ENCODE measurements at places on chromosomes 7 and 10.

DNA sequence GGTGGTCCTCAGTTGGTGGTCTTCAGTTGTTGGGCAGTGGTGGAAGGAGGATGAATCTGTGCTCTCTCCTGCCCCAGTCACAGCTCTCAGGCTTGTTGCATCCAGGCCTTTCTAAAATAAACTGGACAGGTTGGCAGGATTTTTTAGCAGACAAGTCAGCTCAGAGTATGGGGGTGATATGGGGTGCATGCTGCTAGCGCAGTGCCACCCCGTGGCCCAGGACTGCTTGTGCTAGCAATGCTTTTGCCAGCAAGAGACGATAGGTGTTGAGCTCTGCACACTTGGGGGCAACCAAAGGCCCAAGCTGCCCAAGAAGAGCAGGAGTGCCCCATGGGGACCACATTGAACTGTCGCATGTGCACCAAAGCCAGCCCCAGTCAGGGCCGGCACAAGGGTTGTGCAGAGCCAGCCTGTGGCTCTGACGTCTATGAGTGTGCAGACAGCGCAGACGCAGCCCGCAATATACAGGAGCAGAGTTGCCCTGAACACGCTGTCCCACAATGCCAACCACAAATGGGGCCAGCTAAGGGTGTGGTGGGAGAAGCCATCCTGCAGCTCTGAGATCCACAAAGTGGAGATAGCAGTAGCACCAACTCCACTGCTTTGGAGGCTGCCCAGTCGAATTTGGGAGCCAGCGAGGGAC is 49.8 kb upstream of the PDSS1 start:
- no peak overlapping the region for H3K4me3 ChIP-seq
- H3K36me3 ChIP-seq: no peaks in the 10 kb centered on the region
- no peak for DNase-seq
- no peaks in the 10 kb centered on the region for H3K27me3 ChIP-seq
- H3K27ac ChIP-seq: no peak overlapping the region

GRCh38 chr7:40151504-40151903 is 16.7 kb downstream of the SUGCT start:
- H3K4me3 ChIP-seq: no peak overlapping the region
- no peak overlapping the region for H3K27ac ChIP-seq
- H3K36me3 ChIP-seq: no peaks in the 10 kb centered on the region
- no peaks in the 10 kb centered on the region for H3K27me3 ChIP-seq

DNA sequence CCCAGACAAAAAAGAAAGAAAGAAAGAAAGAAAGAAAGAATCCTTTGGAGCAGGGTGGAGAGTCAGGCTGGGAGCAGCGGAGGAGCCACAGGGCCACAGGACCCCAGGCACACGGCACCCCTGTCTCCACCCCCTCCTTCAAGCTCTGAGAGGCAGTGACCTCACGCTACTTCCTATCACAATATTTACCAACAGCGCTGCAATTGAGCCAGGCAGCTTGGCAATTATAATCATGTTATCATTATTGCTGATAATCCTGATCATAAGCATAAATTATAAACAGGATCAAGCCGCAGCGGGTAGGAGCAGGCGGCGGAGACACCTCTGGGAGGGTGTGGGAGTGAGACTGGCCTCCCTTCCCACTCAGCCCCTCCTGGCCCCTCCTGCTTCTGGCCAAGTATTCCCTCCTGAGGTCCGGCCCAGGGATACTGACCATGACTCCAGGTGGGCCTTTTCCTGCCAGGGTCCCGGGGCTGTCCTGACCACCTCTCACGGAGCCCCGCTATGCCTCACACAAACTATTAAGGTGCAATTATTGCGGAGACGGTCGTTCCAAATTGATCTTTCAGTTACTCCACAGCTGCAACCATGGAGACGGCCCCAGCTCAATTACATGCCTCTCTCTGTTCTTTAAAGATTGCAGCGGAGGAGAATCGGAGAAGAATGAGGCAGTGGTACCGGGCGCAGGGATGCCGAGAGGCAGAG is 10.0 kb upstream of the GTF2IRD1 start:
- H3K27ac ChIP-seq: no peak overlapping the region
- no peak for DNase-seq
- no peak overlapping the region for H3K4me3 ChIP-seq
- H3K36me3 ChIP-seq: no peaks in the 10 kb centered on the region

GRCh38 chr7:151060113-151060415 is 675 bp downstream of the SLC4A2 start:
- H3K4me1 ChIP-seq: peaks cover 70% of the 10 kb centered on the region
- H3K4me3 ChIP-seq: peak overlapping the region; percentile 72
- H3K27ac ChIP-seq: peak overlapping the region; percentile 95
- no peak for DNase-seq
- peaks cover 12% of the 10 kb centered on the region for H3K36me3 ChIP-seq

- no peak for DNase-seq
- H3K36me3 ChIP-seq: no peaks in the 10 kb centered on the region
- H3K4me1 ChIP-seq: peaks cover 21% of the 10 kb centered on the region
- H3K27me3 ChIP-seq: no peaks in the 10 kb centered on the region
These were observed 6.5 kb downstream of the COBL start for GRCh38 chr7:51310131-51310583.

DNA sequence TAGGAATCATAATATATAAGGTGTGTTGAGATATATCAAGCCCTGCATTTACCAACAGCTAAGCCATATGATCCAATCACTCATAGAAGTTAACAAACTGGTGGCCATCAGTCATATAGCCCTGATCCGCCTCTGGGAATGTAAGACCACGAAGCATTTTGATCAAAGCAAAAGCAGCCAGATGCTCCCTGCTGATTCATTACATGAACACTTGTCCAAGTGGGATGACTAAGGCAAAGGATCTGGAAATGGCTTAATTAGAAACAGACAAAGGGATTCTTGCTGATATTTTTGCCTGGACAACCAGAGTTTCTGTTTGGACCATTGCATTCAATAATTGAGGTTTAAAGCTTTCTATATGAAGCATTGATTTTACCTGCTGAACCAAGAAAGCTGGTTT is 535.5 kb downstream of the GPAM start:
- DNase-seq: no peak
- H3K4me1 ChIP-seq: no peaks in the 10 kb centered on the region
- no peaks in the 10 kb centered on the region for H3K27me3 ChIP-seq
- H3K4me3 ChIP-seq: no peak overlapping the region

GRCh38 chr10:590721-591120 is 98.7 kb downstream of the DIP2C start:
- H3K4me1 ChIP-seq: peaks cover 41% of the 10 kb centered on the region
- no peak overlapping the region for H3K4me3 ChIP-seq
- H3K27ac ChIP-seq: no peak overlapping the region
- H3K27me3 ChIP-seq: no peaks in the 10 kb centered on the region

- H3K4me1 ChIP-seq: no peaks in the 10 kb centered on the region
- no peak overlapping the region for H3K4me3 ChIP-seq
- peak; percentile 47 for DNase-seq
These were observed 275.6 kb upstream of the FOXK1 start for GRCh38 chr7:4406288-4407058.

DNA sequence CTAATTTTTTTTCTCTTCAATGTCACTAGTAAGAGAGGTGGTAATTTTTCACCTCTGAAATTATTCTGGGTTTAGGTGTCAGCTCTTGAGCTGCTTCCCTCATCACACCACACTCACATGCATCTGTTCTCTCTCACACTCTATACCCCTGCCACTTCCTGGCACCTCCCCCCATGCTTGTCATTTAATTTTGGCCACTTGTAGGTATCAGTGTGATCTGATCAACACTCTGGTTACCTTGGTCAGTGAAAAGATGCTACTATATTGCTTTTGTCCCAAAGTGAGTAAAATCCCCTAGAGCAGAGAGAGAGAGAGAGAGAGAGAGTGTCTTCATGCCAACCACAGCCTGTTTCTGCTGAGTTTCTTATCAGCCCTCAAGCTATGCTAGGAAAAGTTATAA is 42.5 kb downstream of the STK17A start:
- no peaks in the 10 kb centered on the region for H3K27me3 ChIP-seq
- no peak overlapping the region for H3K4me3 ChIP-seq
- H3K27ac ChIP-seq: no peak overlapping the region
- H3K4me1 ChIP-seq: no peaks in the 10 kb centered on the region
- H3K36me3 ChIP-seq: peaks cover 16% of the 10 kb centered on the region

- no peak for DNase-seq
- H3K4me3 ChIP-seq: peak overlapping the region; percentile 51
- no peak overlapping the region for H3K27ac ChIP-seq
- no peaks in the 10 kb centered on the region for H3K36me3 ChIP-seq
- peaks cover 34% of the 10 kb centered on the region for H3K4me1 ChIP-seq
- peaks cover 88% of the 10 kb centered on the region for H3K27me3 ChIP-seq
These were observed 1.3 kb upstream of the ACHE start for GRCh38 chr7:100896732-100897608.

DNA sequence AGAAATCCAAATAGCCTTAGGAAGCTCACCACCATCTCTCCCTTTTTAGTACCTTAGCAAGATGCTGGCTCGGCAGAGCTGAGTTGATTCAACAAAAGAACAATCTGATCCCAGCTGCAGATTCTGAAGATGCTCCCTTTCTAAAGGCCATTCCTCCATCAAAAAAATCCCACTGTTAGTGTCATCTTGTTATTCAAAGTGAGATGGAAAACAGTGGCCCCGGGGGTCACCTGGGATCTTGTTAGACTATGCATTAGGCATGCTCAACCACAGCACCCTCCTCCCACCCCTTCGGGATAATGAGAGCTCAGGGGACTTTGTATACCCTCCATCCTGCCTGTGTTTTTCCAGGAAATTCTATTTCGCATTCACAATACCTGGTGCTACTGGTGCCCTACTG is 2.4 kb downstream of the NCAPG2 start:
- no peaks in the 10 kb centered on the region for H3K27me3 ChIP-seq
- peaks cover 20% of the 10 kb centered on the region for H3K4me1 ChIP-seq
- no peak for DNase-seq
- no peak overlapping the region for H3K4me3 ChIP-seq

- H3K27me3 ChIP-seq: no peaks in the 10 kb centered on the region
- DNase-seq: no peak
- H3K36me3 ChIP-seq: no peaks in the 10 kb centered on the region
These were observed 11.9 kb upstream of the TSPAN13 start for GRCh38 chr7:16741676-16742075.

Data from esophagus muscularis mucosa (tissue), 4 donors.